ENCODE measurements at places on chromosomes 12 and 14. TPM values are rescaled to one million over a fixed set of nuclear protein-coding genes. Genes with fewer than 3 reads are reported as not detected.

CEBPE gene
- total RNA-seq: not detected

LMBR1L gene
- 70.1 TPM for total RNA-seq

GRCh38 chr14:76088771-76089571, 62.8 kb upstream of the GPATCH2L start:
- peak; percentile 97 for DNase-seq

KERA gene
- total RNA-seq: 0.26 TPM

DNA sequence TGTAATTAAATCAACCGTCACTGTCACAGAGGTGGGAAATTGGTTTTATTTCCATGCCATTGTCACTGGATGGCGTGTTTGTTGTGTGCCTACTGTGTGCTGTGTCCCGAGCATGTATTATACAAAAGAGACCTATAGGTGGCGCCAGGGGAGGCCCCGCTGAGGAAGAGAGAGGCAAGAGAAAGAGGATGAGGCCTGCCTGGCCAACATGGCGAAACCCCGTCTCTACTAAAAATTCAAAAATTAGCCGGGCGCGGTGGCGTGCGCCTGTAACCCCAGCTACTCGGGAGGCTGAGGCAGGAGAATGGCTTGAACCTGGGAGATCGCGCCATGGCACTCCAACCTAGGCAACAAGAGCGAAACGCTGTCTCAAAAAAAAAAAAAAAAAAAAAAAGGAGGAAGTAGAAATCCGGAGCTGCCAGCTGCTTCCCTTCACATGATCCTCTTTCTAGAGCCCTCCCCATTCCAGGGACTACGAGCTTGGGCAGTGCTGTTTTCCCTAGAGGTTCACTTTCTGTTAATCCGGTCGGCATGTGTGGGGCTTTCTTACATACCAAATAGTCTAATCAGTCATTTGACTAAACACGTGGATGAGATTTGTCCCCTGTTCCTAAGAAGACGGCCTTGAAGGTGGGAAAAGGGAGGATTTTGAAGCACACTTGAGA, 6.4 kb upstream of the CCDC175 start:
- no peak for DNase-seq

DNA sequence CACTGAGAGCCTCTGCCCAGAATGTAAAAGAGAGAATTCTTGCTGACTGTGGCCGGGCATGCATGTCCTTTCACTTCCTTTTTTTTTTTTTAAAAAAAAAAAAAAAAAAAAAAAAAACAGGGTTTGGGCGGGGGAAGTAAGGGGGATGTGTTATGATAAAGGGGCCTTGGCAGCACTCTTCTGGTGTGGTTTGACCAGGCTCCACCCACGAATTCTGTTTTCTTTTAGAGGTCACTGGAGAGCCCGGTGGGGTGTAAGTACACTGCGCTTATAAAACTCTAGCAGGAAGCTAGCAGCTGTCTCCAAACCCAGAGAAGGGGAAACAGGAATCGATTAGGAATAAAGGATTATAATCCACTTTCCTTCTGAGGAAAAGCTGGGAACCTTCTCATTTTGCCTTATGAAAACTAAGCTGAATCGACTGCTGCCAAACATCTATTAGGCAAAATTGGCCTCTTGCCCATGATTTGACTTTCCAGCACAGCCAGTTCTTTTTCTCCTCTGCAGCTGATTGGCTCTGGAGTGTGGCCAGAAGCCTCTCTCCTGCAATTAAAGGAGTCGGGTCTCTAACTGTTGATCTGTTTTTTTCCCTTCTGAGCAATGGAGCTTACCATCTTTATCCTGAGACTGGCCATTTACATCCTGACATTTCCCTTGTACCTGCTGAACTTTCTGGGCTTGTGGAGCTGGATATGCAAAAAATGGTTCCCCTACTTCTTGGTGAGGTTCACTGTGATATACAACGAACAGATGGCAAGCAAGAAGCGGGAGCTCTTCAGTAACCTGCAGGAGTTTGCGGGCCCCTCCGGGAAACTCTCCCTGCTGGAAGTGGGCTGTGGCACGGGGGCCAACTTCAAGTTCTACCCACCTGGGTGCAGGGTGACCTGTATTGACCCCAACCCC, 27.7 kb upstream of the HIGD1C start:
- DNase-seq: peak; percentile 95

GRCh38 chr14:65832431-65833266, 420.1 kb downstream of the FUT8 start:
- DNase-seq: peak; percentile 19
